Hepatocyte (in vitro differentiated cells): ENCODE measurements at places on chromosomes 5 and 9.

DNA sequence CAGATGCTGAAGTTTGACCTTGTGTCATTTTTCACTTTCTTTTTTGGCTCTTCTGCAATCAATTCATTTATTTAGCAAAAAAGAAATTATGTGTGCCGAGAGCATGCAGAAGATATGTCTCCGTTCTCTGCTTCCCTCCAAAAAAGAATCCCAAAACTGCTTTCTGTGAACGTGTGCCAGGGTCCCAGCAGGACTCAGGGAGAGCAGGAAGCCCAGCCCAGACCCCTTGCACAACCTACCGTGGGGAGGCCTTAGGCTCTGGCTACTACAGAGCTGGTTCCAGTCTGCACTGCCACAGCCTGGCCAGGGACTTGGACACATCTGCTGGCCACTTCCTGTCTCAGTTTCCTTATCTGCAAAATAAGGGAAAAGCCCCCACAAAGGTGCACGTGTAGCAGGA is 2.4 kb downstream of the FGFR4 start:
- DNase-seq = no peak

GRCh38 chr9:37650873-37651768 is at the start of gene FRMPD1:
FRMPD1 (plus strand) TSS chr9:37650954; CDS start chr9:37692642, 41,688 bp downstream.
- DNase-seq = peak; percentile 90

GRCh38 chr5:180487556-180487955 is 6.6 kb upstream of the CNOT6 start:
- DNase-seq = no peak

DNA sequence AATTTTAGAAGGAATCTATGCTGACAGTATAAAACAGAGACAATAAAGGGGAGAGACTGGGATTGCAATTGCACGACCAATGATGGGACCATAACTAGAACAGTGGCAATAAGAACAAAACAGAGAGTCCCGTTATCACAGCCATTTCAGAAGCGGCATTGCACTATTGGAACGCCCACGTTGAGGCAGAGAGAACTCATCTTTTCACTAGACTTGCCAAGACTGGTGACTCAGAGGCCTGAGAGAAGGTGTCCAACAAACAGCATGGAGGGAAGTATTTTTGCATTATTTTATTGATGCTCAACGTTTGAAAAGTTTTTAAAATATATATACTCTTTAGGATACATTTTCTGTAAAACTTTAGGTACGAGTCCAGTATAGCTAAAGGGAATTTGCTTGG is 737.7 kb downstream of the TLE1 start:
- DNase-seq = no peak
